ENCODE measurements at places on chromosomes 13 and 19.
A peak's percentile ranks its signal among the peaks of the same experiment; 100 is the strongest.

DNA sequence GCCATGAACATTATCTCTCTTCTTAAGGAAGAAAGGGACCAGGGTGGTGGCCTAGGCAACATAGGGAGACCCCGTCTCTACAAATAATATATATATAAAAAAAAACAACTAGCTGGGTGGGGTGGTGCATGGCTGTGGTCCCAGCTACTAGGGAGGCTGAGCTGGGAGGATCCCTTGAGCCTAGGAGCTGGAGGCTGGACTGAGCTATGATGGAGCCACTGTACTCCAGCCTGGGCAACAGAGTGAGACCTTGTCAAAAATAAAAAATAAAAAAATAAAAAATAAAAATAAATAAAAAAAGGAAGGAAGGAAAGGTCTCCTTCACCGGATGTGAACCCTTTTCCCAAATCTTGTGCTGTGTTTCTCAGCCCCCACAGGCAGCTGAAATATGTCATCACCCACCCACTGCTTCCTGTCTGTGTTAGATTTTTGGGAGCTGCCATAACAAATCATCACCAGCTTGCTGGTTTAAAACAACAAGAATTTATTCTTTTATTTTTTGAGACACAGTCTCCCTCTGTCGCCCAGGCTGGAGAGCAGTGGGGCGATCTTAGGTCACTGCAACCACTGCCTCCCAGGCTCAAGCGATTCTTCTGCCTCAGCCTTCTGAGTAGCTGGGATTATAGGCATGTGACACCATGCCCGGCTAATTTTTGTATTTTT lies 9.5 kb upstream of the TSPAN16 start:
- DNase-seq: peak; percentile 61

- no peak for DNase-seq
Observed at GRCh38 chr19:10228393-10228792, 2.7 kb downstream of the S1PR2 start.

- DNase-seq: peak; percentile 63
Observed at GRCh38 chr13:44726214-44726613, 150.1 kb upstream of the TSC22D1 start.

DNA sequence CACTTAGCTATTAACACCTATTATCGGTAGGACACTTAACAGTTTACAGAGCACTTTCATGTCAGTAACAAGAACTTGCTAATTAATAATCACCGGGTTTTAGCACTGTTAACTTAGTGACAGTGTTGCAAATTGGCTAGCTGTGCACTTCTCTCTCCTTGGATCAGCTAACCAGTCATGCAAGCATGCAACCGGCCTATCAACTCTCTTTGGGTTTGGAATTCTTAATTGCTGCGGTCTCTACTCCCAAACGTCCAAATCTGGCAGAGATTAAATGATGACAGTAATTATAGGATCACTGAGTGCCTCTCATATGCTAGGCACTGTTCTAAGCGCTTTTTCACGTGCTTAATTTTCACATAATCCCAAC lies 1.2 kb downstream of the EPS15L1 start:
- peak; percentile 12 for DNase-seq

GRCh38 chr13:35530581-35530980 lies 54.1 kb upstream of the MAB21L1 start:
- no peak for DNase-seq

Data from EL (cell line).